ENCODE measurements at places on chromosomes 3 and 15. TPM values are rescaled to one million over a fixed set of nuclear protein-coding genes. Genes with fewer than 3 reads are reported as not detected.

Gene ZBTB47
- 0.93 TPM for total RNA-seq

DNA sequence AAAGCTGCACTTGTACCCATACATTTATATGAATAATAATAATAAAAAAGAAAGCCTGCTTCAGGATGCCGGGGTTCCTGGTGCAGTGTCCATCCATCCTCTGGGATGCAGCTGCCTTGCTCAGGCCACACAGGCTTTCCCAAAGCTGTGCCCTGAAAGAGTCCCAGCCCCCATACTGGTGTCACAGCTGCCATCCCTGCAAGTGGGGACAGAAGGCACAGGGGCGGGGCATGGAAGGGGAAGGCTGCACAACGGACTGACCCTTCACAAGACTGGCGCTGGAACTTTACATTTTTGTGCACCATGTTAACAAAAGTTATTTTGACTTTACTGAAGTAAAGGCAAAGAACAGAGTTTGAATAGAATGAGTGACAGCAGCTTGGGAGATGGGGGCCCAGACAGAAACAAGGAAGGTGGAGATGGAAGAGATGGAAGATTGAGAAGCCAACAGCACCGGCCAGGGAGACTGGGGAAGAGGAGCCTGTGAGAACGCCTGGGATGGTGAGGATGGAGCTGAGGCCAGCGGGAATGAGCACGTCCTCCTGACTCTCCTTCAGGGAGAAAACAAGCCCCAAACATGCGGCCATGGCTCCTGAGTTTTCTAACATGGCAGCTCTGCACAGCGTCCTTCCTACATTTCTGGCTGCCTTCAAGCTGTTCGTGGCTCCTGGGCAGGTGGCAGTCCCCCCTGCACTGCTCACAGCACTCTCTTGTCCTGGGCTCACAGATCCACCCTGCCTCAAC is 73.1 kb downstream of the ABTB1 start:
- DNase-seq, result no peak

Gene CCDC174
- total RNA-seq, result 37.1 TPM

Gene ERICH6
- total RNA-seq, result not detected

GRCh38 chr3:48180021-48180420 is 8.2 kb downstream of the CDC25A start:
- no peak for DNase-seq

DNA sequence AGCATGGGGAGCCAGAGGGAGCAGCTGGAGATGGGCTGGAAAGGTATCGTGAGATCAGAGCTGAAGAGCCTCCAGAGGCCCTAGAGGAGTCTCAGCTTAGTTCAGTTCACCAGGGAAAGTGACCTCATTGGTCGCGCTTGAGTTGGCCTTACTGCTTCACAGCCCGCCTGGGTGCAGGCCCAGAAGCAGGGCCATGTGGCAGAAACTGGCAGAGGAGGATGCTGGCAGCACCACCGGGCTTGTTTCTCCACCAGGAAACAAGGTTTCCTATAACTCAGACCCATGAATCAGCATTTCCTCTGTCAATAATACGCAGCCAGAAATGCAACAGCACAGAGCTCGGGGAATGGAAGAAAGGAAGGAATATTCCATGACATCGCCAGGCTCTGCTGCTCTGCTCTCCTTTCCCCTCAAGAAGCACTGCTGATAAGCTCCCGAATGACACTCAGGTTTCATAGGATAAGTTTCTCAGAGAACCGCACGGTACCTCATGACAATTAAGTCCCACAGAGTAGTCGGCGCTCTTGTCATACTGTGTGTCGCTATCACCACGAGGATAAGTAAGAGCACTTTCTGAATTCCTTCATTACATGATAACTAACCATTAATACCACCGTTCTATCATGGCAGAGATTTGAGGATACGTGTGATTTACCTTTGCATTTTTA is 147.1 kb upstream of the LPP start:
- DNase-seq, result no peak

DNA sequence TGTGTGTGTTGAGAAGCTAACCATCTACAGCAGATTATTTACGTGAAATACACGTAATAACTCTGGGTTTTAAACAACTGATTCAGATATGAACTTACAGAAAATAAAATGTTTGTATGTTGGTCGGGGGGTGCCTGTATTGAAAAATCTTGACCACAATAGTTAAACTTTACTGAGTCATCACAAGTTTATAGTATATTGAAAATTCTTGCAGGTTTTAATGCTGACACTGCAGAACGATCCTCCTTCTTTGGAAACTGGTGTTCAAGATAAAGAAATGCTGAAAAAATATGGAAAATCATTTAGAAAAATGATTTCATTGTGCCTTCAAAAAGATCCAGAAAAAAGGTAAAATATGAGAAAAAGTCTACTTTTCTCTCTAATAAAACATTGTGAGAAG is 41.3 kb upstream of the SLC22A13 start:
- no peak for DNase-seq

DNA sequence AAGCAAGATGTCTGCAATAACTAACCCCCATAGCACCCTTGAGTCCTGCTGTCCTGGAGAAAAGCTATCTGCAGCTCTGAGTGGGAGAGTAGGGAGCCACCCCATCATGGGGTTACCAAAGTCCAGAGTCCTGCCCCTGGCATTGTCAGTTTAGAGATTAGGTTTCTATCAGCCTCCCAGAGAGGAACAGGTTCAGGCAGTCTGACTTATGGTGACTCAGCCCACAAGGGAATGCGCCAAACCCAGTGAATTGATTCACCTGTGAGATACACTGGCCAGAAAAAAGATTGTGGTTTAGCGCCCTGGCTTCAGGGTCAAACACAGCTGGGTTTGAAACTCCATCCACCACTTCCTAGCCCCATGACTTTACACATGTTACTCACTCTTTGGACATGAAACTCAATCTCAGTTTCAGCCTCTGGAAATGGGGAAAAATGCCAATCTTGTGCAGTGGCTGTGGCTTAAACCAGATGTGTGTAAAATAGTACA is 263.6 kb upstream of the HES1 start:
- DNase-seq, result no peak

DNA sequence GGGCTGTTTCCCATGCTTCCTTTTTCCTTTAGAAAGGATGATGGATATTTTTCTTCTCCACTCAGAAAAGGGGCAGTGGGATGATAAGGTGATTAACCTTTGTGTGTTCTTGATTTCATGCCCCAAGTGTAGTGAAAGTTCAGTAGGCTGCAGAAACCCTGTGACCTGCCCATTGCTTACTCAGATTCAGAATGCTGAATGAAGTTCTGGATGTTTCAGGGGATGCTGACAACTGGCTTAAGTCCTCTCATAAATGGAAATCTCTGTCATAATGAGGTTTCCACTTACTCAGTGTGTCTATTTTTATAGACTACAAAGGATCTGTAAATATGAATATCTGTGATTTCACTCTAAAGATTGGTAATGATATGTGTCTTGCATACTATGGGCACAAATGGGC is 471.3 kb upstream of the TPRG1 start:
- no peak for DNase-seq

DNA sequence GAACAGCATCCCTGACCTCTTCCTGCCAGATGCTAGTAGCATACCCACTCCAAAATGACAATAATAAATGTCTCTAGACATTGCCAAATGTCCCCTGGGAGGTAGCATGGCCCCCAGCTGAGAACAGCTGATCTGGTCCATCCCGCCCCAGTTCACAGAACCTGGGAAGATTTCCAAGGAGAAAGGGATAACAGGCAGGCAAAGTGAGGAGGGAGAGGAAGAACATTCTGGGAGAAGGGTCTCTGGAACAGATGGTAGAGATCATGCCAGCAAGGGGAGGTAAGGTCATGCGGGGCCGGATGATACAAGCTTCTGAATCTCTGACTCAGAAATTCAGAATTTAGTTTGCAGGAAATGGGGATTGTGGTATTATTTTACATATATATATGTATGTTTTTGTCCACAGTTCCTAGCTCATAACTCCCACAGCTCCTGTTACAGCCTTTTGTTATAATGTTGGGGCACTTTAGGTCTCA is 192.7 kb downstream of the SUCLG2 start:
- DNase-seq, result no peak

Gene TSEN2
- total RNA-seq, result 20.9 TPM

Gene GOLGA8N
- 9.6 TPM for total RNA-seq

Gene PRKCI
- 24.7 TPM for total RNA-seq

- no peak for DNase-seq
Observed at GRCh38 chr3:161409069-161409468, 37.8 kb upstream of the SPTSSB start.

Gene IGF1R
- 40.3 TPM for total RNA-seq

Gene ATP11B
- total RNA-seq, result 90.7 TPM

- no peak for DNase-seq
Observed at GRCh38 chr3:33194303-33194702, 24.3 kb downstream of the SUSD5 start.

GRCh38 chr3:46845397-46845859 is 17.8 kb downstream of the MYL3 start:
- no peak for DNase-seq

- no peak for DNase-seq
Observed at GRCh38 chr15:78685159-78685921, 44.3 kb upstream of the CHRNB4 start.

DNA sequence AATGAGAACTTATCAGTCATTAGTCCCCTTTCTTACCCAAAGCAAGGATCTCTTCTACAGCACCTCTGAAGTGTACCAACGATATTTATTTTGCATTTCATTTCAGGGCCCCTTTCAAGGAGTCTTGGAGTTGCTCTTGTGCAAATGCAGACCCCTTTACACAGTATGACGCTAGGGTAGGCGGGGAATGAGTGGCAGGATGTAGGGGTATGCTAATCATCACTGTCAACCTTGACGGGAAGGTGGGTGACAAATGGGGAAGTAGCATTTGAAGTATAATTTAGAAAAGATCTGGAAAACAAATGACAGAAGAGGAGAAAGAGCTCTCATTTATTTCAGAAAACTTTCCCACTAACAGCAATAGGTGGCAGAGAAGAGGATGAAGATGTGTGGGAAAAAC is 94.4 kb downstream of the LRRN1 start:
- DNase-seq, result no peak

Gene A4GNT
- total RNA-seq, result not detected

DNA sequence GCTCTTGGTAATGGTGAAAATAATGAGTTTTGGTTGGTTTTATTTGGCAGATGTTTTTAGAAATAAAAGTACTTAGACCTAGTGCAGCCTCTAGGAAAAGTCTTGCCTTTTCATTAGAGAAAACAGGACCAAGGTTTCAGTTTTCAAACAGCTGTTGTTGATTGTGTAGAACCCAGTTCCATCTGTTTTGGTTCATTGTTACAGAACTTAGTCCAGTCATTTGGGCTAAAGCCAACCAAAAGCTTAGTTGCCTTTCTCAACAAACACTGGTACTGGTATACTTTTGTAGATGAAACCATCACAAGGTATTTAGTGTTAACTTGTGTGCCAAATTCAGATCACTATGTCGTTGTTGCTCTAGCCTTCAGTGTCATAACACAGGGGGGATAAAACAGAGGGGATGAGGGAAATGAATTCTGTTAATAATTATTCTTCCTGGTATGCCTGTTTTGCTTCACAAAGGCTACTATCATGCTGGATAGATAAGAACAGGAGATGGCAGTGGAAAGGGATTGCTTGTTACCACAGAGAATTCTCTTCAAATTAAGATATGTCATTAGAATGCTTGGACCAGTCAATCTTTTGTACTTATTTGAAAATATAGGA is 12.6 kb upstream of the APH1B start:
- no peak for DNase-seq

Gene PPM1L
- 6.0 TPM for total RNA-seq

Gene SPTBN5
- 1.8 TPM for total RNA-seq

Gene MYO5A
- total RNA-seq, result 30.2 TPM

DNA sequence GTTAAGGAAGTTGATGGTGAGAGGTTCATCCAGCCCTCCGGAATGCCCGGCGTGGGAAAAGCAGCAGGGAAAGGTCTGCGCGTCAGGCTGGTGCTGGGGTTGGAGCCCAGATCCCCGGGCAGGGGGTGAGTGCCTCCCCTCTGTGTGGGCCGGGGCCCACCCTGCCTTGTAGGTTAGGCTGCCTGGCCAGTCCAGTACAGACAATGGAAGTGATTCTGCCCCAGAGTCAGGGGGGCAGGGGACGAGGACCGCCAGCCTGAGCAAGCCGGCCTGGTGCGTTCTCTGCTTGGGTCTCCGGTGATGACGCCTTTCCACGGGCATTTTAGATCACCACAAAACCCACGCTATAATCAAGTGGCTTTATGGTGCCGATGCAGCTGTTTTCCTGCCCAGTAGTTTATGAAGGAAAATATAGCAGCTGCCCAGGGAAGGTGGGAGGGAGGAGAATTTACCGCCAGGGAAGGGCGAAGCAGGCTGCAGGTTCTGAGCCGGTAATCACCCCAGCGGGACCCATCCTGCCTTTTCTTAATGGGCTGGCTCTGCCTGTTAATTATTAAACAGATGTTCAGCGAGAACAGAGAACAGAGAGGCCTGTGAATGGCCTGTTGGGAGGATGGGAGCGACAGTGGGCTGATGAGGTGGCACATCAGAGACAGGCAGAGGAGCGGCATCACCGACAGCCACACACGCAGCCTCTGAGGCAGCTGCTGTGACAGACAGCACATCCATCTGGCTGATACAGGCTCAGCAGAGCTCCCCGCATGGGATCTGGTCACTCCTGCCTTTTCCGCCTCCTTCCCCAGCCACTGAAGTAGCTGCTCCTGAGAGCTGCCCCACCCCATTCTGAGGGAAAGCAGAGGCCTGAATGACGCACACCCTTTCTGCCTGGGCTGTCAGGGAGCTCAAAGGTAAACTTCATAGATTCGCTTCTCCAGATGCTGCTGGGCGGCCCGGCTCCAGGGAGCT is 35.2 kb downstream of the BDH1 start:
- no peak for DNase-seq

- DNase-seq, result no peak
Observed at GRCh38 chr3:135982404-135982761, 16.9 kb downstream of the PPP2R3A start.

DNA sequence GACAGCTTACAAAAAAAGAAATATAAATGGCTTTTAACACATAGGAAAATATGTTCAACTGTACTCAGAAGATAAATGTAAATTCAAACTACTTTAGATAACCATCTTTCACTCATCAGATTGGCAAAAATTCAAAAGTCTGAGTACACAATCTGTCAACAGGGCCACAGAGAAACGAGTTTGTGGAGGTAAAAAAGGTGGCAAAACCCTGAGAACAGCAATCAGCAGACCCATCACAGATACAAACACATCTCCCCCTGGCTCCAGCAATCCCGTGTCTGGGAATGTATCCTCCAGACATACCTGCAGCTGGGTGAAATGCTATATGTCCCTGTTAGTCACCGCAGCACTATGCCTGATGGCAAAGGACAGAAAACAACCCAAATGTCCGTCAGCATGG is 149.5 kb downstream of the OSBPL10 start:
- DNase-seq, result no peak

Gene DUOX1
- total RNA-seq, result not detected

- DNase-seq, result no peak
Observed at GRCh38 chr3:124812291-124813265, 74.6 kb downstream of the ITGB5 start.

Gene HRG
- not detected for total RNA-seq

- no peak for DNase-seq
Observed at GRCh38 chr15:74843891-74844299, 939 bp upstream of the ULK3 start.

Gene TIMP4
- total RNA-seq, result not detected

Measured in T-cell (primary cell).